HTR-8/SVneo (cell line): ENCODE measurements at places on chromosomes 1 and 21.

DNA sequence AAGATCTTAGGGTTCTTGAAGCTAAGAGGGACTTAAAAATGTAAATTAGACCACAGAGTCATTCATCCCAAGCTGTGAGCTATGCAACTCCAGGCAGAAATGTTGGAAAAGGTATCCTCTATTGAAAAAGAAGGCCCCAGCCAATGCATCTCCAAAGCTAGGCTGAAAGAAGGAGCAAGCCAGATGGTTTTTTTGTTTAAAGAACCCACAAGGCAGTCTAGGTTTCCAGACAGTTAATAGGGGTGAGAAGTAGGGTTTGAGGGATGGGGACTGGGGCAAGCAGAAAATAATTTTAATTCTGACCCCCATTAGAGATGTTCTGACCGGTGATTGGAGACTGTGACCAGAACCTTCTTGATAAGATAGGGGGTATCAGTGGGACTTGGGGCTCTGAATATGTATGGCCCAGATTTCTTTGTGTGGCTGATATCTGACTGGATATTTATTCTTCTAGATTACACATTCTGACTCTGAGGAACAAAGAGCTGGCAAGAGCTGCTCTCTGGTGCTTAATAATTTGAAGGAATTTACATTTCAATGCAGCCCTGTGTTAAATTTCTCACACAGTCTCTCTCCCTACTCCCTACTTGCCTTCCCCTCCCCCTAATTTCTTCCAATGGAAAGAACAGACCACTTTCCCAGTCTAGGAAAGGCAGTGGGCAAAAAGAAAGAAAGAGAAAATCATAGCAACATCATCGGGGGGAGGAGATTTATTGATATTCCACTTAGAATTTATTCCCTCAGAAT is 104.9 kb downstream of the NUF2 start:
- no peak for DNase-seq

DNA sequence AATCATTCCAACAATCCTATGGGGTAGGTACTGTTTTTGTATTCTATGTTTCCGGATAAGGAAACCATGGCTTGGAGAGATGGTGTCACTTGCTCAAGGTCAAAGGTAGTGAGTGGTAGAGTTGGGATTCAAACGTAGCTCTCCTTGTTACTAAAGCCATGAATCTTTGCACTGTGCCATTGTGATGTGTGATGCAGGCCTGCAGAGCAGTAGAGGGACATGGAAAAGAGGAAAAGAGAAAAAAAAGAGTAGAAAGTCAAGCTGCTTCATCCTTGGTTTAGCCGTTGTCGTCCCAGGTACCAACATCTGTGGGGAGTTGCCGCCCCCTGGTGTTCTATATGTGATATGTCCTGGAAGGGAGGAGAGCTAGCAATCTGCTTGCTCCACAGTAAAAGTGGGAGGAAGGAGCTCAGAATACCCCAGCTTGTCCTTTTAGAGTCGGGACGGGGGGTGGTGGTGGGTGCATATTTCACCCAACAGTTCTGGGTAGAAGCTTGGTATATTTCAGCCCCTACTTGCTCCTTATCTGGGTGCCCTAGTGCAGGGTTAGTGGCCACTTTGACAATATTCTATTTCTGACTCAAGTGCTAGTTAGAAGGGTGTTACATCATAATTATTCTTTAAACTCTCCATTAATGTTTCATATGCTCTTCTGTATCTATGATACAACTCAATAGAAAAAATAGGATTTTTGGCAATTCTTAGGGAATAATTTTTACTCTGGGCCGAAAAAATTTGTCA is 98.4 kb downstream of the EBNA1BP2 start:
- DNase-seq: peak; percentile 65

DNA sequence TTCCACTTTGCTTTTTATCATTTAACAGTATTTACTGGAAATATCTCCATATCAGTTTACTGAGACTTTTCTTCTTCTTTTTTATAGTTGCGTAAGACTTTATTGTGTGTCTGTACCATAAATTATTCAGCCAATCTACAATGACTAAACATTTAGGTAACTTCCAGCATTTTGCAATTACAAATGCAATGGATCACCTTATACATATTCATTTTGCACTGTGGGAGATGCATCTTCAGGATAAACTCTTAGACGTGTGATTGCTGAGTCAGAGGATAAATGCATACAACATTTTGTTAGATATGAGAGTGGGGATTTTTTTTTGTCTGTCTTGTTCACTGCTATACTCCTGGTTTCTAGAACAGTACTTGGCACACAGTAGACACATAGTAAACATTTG is 95.7 kb upstream of the GCLM start:
- DNase-seq: no peak

- DNase-seq: no peak
These were observed 10.4 kb downstream of the JUN start for GRCh38 chr1:58773406-58773840.
